ENCODE measurements at places on chromosomes 2 and 18.
A peak's percentile ranks its signal among the peaks of the same experiment; 100 is the strongest.

GRCh38 chr18:58135183-58135641 lies 91.2 kb downstream of the NEDD4L start:
- DNase-seq = no peak

DNA sequence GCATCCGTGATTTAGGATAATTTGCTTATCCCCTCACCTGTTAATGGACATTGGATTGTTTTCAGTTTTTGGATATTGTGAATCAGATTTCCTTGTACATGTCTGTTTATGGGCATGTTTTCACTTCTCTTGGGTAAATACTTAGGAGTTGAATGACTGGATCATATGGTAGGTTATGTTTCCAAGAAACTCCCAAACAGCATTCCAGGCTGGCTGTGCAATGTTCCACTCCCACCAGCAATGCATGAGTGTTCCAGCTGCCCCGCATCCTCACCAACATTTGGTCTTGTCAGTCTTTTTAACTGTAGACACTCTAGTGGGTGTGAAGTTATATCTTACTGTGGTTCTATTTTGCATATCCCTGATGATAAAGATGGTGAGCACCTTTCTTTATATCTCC lies 8.9 kb upstream of the LRRFIP1 start:
- DNase-seq = no peak

- no peak for DNase-seq
Measured at GRCh38 chr18:77653792-77654191, 404.1 kb downstream of the GALR1 start.

DNA sequence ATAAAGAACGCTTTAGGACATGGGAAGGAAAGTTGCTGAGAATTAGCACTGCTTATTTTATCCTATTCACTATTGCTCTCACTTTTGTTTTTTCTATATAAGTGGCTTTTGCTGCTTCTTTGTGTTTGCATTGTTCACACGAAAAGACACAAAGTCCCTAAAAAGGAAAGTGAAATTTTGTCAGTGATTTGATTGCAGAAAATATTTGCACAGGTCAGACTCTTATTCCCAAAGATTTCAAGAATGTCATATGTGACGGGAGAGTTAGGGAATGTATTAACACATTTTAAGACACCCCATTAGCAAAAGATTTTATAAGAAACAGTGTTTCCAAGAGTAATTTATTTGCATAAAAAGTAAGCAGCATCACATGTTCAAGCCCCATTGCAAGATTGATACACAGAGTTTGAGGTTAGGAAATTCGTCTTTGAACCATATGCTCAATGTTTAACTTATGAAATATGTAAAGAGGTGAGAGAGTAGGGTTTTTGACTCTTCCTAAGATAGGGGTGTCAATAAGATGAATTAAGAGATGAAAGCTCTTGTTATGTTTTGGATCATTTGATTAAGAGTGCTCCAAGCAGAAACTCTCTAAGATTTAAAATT lies 57.0 kb downstream of the CCDC102B start:
- DNase-seq = no peak

GRCh38 chr2:11023326-11024258 lies 111.9 kb downstream of the KCNF1 start:
- DNase-seq = no peak

GRCh38 chr2:240959941-240960308 lies 38.5 kb upstream of the SNED1 start:
- DNase-seq = no peak

DNA sequence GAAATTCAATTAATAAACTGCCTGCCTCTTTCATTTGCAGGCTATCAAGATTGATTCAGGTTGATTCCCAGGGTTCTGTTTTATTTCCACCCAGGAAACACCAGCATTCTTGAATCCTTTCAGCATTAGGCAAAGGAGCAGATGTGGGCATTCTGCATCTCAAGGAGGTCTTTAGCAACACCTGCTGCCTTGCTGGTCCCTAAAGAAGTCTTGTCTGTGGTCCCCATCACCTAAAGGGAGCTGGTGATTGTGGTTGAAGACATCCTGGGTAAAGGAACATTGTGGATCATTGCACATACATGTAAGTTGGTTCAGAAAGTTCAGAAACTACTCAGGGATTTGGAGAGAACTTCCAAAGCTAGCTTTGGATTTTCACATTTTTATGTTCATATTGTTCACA lies 78.3 kb downstream of the EVA1A start:
- no peak for DNase-seq

- no peak for DNase-seq
Measured at GRCh38 chr2:11128243-11128951, 26.9 kb upstream of the SLC66A3 start.

DNA sequence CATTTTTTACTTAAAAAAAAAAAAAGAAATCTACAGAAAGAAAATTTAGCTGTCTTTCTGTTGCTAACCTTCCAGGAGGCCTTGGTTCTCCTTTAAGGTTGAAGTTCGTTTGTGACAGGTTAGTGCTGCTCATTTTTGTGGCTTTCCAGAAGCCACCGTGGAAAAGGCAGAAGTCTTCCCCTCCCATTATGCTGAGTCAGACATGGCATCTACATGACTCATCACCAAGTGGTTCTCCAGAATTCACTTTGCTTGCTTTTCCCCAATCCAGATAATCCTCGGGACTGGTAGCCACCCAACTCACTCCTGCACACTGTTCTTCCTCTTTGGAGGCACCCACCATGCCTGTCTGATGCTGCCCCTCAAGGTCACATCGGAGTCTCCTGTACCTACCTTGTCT lies 228.7 kb downstream of the PIK3C3 start:
- no peak for DNase-seq

GRCh38 chr2:187552381-187552780 lies 1.9 kb downstream of the TFPI start:
- no peak for DNase-seq

GRCh38 chr2:75327334-75327733 lies 128.0 kb upstream of the TACR1 start:
- no peak for DNase-seq

GRCh38 chr18:12943215-12943614 lies 4.6 kb upstream of the SEH1L start:
- no peak for DNase-seq

GRCh38 chr18:9614401-9615279 lies at the start of gene PPP4R1:
Gene PPP4R1, minus strand, starts transcription at chr18:9614559. Its CDS starts 75 bp downstream, at chr18:9614484.
- peak; percentile 50 for DNase-seq

Data from activated CD4-positive, alpha-beta T cell treated with anti-CD3 and anti-CD28 coated beads, Interleukin-2, amount 50 U/mL, for 24 hours (primary cell).